Fibroblast of skin of scalp (primary cell): ENCODE measurements at places on chromosomes 12 and 14.

DNA sequence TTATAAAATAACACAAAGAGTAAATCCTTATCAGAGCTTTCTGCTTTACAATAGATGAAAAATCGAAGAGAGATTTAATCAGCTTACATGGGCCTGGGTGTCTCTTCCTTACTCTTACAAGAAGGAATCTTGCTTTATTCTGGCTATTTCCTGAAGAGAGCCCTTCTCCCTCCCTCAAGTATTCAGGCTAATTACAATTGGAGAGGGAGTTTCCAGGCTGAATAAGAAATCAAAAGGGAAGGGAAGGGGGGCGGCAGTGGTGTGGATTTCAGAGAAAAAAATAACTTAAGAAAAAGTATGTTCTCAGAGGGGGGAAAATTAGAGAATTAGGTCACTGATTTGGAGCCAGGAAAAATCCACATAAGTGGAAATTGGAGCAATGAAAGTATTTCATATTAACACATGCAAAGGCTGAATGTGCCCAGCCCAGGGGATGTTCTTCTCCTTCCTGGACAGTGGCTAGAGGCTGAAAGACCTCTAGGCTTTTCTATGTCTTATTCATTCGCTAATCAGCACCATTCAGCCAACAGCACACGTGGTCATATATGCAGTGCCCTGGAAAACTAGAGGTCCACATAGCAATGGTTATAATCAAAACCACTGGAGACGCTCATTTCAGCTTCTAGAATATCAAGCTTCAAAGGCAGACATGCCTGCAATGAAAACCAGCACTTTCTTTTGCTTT, 158.9 kb upstream of the BTG1 start:
- peak; percentile 35 for DNase-seq

DNA sequence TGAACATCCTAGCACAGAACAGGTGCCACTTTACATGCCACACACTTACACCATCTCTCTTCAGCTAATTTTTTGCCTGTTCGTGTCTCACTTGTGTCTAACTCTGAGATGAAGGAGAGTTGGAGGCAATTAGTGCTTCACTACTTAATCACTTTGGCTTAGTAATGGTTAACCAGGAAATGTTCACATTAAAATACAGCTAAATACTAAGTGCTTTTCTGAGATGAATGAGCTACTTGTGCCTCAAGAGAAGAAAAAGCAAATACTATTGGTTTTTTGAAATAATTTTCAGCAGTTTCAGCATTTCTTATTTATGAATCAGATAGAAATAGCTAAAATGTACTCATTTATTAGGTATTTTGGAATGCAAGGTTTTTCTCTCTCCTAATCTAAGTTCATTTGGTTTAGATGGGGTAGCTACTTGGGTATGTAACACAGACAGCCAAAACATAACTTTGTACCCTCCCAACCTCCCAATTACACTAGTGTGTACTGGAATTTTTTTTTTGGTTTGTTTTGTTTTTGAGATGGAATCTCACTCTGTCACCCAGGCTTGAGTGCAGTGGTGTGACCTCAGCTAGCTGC, 1474.1 kb upstream of the SEL1L start:
- DNase-seq: peak; percentile 75

DNA sequence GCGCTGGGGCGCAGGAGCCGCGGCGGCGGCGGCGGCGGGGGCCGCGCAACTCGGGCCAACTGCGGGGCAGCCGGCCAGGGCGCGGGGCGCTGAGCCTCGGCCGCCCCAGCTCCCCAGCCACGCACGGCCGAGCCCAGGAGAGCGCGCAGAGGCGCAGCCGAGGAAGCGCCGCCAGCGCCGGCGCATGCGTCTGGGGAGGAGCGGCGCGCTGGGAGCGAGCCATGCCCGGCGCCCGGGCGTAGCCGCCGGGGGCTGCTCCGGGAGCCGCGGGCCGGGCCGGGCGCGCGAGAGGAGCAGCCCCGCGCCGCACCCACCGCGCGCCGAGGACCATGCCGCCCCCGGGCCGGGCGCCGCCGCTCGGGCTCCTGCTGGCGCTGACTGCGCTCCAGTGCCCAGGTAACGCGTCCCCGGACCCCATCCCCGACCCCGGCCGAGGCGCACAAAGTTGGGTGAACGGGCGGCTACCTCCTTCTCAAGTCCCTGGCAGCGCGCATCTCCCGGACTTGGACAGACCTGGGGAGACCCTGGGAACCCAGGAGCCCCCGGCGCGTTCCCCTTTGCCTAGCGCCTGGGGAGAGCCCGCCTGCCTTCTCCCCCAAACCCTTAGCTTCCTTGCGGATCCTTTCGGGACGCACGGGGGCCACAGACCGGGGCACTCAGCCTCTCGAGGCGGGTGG, 121.4 kb downstream of the AACS start:
- DNase-seq: no peak

DNA sequence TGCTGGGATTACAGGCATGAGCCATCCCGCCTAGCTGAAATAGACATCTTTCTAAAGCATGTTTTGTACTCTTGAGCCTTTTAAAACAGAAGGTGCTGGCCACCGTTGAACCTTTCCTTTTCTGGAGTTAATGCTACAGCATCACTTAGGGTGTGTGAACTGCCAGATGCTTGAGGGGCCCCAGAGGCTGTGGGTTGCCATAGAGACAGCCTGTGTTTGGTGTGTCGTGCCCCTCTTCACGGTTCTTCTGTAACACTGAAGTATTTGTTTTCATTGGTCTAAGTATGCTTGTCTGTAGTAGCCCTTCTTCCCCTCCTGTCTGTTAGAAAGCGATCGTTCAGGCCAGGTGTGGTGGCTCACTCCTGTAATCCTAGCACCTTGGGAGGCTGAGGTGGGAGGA, 30.8 kb downstream of the PLEKHG3 start:
- no peak for DNase-seq

DNA sequence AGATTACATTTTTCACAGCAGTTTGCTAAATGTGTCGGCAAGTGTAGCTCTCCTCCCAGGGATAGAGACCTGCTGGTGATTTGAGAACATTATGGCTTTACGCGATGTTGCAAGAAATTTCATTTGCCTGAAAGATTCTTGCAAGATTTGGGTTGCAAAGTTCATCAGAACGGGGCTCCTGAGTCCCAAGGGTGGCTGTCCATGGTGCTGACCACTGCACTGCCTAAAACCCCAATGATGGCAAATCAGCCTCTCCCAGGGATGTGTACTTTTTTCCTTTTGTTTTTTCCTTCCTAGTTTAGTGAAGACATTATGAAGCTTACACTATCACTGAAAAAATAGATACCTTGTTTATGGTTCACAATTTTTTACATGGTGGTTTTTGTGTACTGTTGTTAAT, 85.4 kb downstream of the WSCD2 start:
- DNase-seq: peak; percentile 28

DNA sequence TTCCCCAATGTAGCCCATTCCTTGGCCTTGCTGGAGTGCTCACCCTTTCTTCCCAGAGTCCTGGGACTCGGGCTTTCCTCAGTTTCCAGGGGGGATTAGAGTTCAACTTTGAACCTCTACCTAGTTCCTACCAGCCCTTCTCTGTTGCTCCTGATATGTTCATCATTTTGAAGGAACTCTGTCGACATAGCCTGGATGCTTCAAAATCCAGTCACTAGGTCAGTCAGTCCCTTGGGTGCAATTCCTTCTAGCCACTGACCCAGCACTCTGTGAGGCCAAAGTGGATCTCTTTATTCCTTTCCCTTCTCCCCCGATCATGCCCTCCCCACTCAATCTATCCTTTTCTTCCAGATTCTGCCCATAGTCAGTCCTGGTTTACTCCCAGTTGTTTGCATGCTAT, 72.3 kb upstream of the TMCC3 start:
- peak; percentile 12 for DNase-seq

DNA sequence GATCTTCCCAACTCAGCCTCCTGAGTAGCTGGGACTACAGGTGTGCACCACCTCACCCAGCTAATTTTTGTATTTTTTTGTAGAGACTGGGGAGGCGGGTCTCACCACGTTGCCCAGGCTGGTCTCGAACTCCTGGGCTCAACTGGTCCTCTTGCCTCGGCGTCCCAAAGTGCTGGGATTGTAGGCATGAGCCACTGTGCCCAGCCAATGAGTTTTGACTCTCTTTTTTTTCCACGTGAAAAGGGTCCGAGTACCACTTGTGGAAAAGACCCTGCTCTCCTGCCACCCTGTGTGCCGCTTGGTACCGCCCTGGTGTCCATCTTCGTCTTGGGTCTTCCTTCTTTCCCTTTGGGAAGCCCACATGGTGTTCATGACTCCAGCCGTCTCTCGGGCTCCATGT, 17.6 kb downstream of the TEDC1 start:
- DNase-seq: no peak

GRCh38 chr14:31435276-31435675, 14.9 kb upstream of the HEATR5A start:
- DNase-seq: peak; percentile 38

GRCh38 chr12:15808250-15808649, 19.1 kb upstream of the EPS8 start:
- no peak for DNase-seq

- no peak for DNase-seq
Measured at GRCh38 chr14:33508126-33509062, 442.5 kb downstream of the EGLN3 start.

- DNase-seq: no peak
Measured at GRCh38 chr14:43475757-43476156, 1031.3 kb downstream of the FSCB start.

GRCh38 chr14:55129086-55129427, at the start of gene LGALS3:
LGALS3 (plus strand) TSS chr14:55129252; CDS start chr14:55137374, 8,122 bp downstream.
- DNase-seq: peak; percentile 52

DNA sequence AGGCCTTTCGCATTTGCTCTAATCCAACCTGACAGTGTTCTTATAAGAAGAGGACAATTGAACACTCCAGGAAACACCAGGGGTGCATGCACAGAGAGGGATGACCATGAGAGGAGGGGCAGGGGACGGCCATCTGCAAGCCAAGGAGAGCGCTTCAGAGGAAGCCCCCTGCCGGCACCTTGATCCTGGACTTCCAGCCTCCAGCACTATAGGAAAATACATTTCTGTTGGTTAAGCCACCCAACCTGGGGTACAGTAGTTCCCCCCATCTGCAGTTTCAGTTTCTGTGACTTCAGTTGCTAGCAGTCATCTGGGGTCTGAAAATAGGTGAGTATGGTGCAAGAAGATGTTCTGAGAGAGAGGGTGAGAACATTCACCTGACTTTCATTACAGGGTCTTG, 64.7 kb downstream of the CLMN start:
- DNase-seq: no peak

DNA sequence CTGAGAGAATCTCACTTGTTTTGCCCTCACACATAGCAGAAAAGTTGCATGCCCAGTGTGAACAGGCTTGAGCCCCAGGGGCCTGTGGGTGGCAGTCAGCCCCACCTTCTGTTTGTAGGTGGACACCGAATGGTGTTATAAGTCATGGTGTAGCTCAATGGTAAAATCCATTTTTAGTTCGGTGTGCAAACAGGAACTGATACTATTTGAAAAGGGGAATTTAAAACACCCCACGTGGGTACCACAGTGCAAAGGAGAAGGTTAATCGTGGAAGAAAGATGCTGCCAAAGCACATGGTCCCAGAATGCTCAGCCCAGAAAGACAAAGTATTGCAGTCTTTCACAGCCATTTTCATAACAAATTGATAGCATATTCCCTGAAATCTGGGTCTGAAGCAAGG, 71.8 kb upstream of the GZMB start:
- no peak for DNase-seq

DNA sequence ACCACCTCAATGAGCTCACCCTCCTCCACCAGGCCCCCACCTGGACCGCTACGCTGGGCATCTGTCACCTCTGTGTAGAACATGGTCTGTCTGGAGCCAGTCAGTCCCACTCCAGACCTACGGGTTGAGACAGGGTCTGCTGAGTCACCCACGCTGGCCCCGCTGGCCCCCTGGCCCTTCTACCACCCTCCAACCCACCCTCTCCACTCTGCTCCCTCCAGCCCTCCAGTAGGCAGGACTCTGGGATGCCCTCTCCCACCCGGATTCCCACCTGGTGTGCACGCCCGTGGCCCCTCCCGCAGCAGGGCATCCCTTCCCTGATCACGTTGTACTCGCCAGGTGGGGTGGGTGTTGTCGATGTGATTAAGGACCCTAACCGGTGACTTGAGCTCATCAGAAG, 4.6 kb upstream of the JAG2 start:
- DNase-seq: no peak

DNA sequence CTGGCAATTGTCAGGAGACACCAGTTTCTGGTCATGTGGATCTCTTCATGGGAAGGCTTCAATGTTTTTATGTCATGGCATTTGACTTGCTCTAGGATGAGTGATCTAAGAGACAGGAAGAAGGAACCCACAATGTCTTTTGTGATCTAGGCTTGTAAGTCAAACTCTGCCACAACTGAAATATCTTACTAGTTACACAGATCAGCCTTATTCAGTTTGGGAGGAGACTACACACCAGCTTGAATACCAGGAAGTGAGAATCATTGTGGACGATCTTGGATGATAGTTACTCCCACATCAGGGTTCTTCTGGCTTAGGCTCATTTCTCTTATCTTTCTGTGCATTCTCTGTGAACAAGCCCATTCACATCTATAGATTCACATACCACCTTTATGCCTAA, 236.2 kb upstream of the FBXO33 start:
- no peak for DNase-seq

DNA sequence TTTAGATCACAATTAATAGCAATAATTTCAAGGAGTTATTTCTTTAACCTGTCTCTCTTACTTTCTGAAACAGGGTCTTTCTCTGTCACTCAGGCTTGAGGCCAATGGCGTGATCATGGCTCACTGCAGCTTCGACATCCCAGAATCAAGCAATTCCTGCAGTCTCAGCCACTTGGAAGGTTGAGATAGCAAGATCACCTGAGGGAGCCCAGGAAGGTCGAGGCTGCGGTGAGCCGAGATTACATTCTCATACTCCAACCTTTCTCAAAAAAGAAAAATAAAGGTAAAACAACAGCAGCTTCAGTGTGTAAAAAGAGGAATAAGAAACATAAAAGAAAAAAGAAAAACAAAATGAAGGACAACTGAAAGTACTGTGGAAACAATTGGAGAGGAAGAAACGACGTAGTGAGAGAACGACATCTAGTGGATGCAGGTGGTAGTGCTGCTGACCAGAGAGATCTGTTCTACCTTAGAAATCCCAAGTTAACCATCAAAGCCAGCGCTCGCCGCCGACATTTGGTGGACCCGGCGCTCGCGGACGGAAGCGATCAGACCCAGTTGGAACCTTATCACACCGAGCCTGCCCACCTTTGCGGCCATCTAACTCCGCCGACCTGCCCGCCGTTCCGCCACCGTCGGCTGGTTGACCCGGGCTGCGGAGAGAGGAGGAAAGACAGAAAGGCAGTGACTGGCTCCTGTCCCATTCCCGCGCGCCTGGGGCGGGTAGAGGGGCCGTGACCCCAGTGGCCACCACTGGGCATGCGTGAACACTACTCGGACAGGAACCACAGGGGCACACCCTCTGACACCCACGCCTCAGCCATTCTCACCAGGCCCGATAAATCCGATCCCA, 196.1 kb downstream of the ALG10 start:
- peak; percentile 11 for DNase-seq

- DNase-seq: peak; percentile 51
Measured at GRCh38 chr12:70267550-70267949, 24.3 kb downstream of the CNOT2 start.
